ENCODE measurements at places on chromosomes 4 and X.

DNA sequence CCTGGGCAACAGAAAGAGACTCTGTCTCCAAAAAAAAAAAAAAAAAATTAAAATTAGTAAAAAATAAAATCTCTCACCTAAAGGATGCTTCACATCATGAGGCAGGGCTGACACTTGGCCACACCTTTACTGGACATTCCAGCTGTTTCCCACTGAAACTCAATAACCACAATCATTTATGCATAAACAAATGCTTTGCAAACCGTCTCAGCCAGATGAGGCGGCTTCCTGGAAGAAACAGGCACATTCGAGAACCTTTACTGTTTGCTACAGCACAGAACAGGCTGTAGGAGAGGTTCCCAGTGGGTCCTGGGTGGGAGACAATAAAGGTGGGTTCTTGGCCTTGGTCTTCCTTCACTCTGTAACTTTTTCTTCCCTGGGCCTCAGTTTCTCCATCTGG, 10.9 kb upstream of the TBC1D14 start:
- no peak for DNase-seq

GRCh38 chr4:126733301-126733700, 899.5 kb upstream of the INTU start:
- no peak for DNase-seq

GRCh38 chrX:133586443-133586842, 171.2 kb upstream of the GPC4 start:
- DNase-seq: no peak

DNA sequence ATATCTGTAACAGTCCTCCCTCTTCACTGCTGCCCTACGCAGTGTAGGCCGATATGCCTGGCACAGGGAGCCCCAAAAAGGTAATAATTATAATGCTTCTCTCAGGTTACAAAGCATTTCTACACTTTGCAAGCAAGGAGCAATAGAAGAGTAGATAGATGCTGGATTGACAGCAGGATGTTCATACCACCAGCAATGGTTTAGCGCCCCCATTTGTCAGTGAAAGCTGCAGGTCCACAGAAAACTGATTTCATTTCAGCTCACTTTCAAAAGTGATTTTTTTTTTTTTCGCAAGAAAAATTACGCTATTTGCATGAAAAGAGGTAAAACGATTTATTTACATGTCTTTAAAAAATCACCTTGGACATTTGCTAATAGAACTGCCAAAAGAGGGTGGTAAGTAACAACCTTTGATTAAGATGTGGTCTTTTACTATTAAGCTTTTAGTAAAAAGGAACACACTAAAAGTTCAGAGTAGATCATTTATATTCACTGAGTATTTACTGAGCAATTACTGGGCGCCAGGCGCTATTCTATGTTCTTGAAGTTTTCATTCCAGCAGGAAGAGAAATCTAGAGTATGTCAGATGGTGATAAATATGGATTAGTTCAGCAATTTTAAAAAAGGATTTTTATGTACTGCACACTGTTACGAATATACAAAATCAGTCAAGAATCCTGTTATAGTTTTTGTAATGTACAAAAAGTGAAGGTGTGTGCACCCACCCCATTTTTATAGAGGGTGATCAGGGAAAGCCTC, 34.4 kb downstream of the HPF1 start:
- peak; percentile 3 for DNase-seq

GRCh38 chrX:19373351-19373891, 29.7 kb downstream of the PDHA1 start:
- DNase-seq: no peak

DNA sequence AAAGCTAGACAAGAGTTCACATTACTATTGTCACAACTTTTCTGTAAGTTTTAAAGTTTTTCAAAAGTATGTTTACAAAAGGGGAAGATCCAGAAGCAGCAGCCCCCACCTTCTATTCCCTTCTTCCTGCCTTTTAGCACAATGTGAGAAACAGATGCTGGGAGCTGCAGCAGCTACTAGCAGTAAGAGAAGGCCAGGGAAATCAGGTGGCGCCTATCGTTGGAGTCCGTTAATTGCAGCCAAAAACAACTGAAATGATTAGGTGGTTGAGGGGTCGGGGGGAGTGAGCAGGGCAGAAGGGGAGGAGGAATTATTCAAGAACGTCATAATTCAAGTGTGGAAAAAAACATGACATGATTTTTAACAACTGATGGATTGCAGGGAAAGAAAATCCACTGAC, 27.4 kb downstream of the FRYL start:
- DNase-seq: no peak

DNA sequence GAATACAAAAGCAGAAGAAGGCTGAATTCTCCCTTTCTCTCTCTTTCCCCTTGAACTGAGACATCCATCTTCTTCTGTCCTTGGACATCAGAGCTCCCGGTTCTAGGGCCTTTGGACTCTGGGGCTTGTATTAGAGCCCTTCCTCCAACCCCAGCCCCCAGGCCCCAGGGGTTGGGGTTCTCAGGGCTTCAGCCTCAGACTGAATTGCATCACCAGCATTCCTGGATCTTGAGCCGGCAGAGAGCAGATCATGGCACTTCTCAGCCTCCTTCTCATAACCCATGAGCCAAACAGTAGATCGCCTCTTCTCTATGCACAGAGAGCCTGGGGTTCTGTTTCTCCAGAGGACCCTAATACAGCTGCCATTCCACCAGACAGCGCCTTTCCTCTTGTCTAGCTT, 25.3 kb upstream of the CLDN24 start:
- DNase-seq: no peak

GRCh38 chrX:39759526-39760224, 338.1 kb downstream of the BCOR start:
- no peak for DNase-seq

- DNase-seq: no peak
These were observed 2.7 kb upstream of the MAPK10 start for GRCh38 chr4:86362510-86362909.

- DNase-seq: no peak
These were observed 587.2 kb upstream of the KLHL4 start for GRCh38 chrX:86930419-86930818.

- no peak for DNase-seq
These were observed 47.0 kb downstream of the PRPS1 start for GRCh38 chrX:107675365-107675654.

Data from fibroblast of skin of left quadriceps (primary cell).